ENCODE measurements at places on chromosomes 1 and 21.

GRCh38 chr21:14985306-14985705 lies 79.5 kb downstream of the NRIP1 start:
- DNase-seq: no peak

- DNase-seq: no peak
These were observed 71.3 kb upstream of the EDEM3 start for GRCh38 chr1:184826001-184826400.

DNA sequence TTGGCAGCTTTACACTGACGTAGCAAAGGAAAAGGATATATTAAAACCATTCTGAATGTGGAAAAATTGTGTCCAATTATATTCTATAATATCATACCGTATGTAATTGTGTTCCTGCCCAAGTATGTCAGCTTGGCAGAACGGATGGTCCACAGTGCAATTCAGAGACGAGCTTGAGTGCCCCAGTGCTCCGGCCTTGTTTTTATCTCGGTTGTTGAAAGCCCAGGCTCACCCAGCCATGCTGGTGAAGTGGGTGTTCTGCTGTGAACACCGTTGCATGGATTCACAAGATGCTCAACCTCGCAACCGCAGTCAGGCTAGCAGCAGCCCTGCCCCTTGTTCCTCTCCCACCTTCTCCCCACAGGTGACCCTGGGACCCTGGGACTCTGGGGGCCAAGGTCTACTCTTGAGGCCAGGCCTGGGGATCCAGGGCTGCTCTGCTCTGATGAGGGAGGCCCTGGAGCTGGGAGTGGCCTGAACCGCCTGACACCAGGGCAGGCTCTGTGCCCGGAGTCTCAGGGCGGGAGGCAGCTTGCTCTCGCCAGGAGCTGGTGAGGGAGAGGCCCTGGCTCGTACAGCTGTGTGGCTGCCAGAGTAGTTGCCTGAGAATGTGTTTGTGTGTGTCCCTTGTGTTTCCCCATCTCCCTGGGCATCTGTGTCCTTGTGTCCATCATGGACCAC lies 11.2 kb downstream of the PTPRF start:
- no peak for DNase-seq

DNA sequence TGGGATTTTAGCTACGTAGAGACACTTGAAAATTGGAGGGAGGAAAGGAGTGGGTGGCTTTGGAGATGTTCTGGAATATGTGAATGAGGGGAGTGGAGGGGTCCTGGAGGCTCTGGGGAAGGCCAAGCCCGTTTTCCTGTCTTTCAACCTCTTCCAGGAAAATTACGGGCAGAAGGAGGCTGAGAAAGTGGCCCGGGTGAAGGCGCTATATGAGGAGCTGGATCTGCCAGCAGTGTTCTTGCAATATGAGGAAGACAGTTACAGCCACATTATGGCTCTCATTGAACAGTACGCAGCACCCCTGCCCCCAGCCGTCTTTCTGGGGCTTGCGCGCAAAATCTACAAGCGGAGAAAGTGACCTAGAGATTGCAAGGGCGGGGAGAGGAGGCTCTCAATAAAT lies 442 bp upstream of the RUSC1 start:
- no peak for DNase-seq

GRCh38 chr1:226236826-226237225 lies 13.4 kb downstream of the MIXL1 start:
- no peak for DNase-seq
